ENCODE measurements at places on chromosomes 7 and 10. TPM values are rescaled to one million over a fixed set of nuclear protein-coding genes. Genes with fewer than 3 reads are reported as not detected.

The STEAP1 gene
- polyA plus RNA-seq, result 7.7 TPM

The INPP5F gene
- 20.2 TPM for polyA plus RNA-seq

- DNase-seq, result no peak
- H3K4me1 ChIP-seq, result peaks cover 14% of the 10 kb centered on the region
- H3K4me3 ChIP-seq, result no peak overlapping the region
- H3K36me3 ChIP-seq, result no peaks in the 10 kb centered on the region
- H3K27me3 ChIP-seq, result no peaks in the 10 kb centered on the region
These were observed 36.2 kb upstream of the CHST3 start for GRCh38 chr10:71927776-71928592.

The GJD4 gene
- polyA plus RNA-seq, result not detected

DNA sequence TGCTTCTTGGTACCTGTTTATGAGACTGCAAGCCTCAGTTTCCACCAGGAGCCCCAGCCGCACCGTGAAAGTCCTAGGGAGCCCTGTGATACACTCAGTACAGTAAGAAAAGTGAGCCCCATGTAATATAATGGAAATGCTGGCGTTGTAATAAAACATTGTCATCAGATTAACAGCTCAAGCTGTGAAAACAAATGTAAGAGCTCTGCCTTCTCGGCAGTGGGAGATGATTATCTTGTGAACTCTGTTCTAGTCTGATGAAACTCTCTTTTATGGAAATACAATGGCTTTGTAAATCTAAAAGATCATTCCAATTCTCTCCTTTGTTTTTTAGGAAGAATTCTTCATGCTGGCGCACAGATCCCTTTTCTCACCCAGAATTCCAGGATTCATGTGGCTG, 299.9 kb downstream of the ABCA13 start:
- DNase-seq, result no peak
- no peaks in the 10 kb centered on the region for H3K36me3 ChIP-seq
- H3K4me3 ChIP-seq, result no peak overlapping the region
- H3K27me3 ChIP-seq, result no peaks in the 10 kb centered on the region
- no peak overlapping the region for H3K27ac ChIP-seq

DNA sequence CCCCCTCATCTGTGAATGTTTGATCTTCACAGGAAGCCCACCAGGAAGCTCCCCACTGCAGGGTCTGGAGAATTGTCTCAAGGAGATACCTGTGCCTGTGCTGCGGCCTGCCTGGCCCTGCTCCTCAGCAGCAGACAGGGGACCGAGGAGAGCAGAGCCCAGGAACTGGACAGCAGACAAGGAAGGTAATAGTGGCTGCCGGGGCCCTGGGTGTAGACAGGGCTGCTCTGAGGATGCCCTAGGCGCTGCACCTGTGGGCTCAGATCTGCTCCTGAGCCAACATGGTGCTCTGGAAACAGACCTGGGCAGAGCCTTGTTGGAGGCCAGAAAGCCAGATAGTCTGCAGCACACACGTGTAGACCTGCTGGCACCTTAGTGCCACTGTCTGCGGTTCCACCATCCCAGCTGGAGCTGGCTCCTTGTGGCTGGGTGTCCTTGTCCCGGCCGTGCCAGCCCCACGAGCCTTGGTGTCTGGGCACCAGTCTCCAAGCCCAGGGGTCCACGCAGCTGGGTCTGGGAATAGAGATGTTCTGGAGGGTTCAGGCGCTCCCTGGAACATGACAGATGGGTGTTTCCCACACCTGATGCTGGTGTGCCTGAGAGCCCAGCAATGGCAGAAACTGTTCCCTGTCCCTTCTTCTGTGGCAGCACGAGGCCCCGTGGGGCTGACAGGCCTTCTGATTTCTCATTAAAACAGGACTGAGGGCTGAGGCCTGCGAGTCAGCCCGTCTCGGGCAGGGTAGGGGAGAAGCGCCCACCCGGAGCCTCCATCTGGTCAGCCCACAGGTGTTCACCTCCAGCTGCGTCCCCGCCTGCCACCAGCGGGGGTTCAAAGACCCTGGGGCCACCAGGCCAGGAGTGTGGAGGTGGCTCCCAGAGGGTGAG, 44.7 kb downstream of the ZNF467 start:
- H3K27me3 ChIP-seq, result no peaks in the 10 kb centered on the region
- H3K4me3 ChIP-seq, result no peak overlapping the region
- H3K36me3 ChIP-seq, result peaks cover 42% of the 10 kb centered on the region
- DNase-seq, result no peak
- H3K27ac ChIP-seq, result no peak overlapping the region
- no peaks in the 10 kb centered on the region for H3K4me1 ChIP-seq

DNA sequence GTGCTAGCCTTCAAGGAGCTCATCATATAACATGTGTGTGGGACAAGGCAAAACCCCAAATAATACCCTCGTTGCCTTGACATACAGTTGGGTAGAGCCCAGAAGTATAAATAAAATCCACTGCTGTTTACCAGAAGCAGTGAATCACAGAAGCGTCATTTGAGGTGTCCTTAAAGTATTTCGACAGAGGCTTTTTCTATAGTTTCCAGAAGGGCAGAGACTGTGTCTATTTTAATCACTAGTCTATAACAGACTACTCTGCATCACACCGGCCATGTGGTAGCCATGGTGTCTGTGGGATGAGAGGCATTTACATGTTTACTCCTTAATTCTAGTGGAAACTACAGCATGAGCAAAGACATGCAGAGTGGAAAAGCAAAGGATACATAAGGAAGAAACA, 131.3 kb downstream of the CTTNBP2 start:
- no peaks in the 10 kb centered on the region for H3K36me3 ChIP-seq
- no peak overlapping the region for H3K4me3 ChIP-seq
- no peak for DNase-seq
- no peaks in the 10 kb centered on the region for H3K4me1 ChIP-seq
- H3K27me3 ChIP-seq, result no peaks in the 10 kb centered on the region

- H3K36me3 ChIP-seq, result no peaks in the 10 kb centered on the region
- H3K27ac ChIP-seq, result no peak overlapping the region
- no peaks in the 10 kb centered on the region for H3K27me3 ChIP-seq
- no peak overlapping the region for H3K4me3 ChIP-seq
- H3K4me1 ChIP-seq, result no peaks in the 10 kb centered on the region
These were observed 99.1 kb downstream of the BMPR1A start for GRCh38 chr10:86855513-86855912.

- no peak overlapping the region for H3K27ac ChIP-seq
- H3K4me3 ChIP-seq, result no peak overlapping the region
- H3K4me1 ChIP-seq, result no peaks in the 10 kb centered on the region
- DNase-seq, result no peak
- H3K36me3 ChIP-seq, result no peaks in the 10 kb centered on the region
These were observed 54.9 kb upstream of the TMEM273 start for GRCh38 chr10:49243139-49243538.

The MYL10 gene
- polyA plus RNA-seq, result not detected

The SPDYE2B gene
- not detected for polyA plus RNA-seq

GRCh38 chr7:79608005-79608404, 154.5 kb upstream of the MAGI2 start:
- H3K4me1 ChIP-seq, result no peaks in the 10 kb centered on the region
- DNase-seq, result no peak
- H3K36me3 ChIP-seq, result no peaks in the 10 kb centered on the region
- H3K4me3 ChIP-seq, result no peak overlapping the region
- H3K27ac ChIP-seq, result no peak overlapping the region

The ZNF777 gene
- 5.6 TPM for polyA plus RNA-seq

GRCh38 chr7:41110186-41110585, 592.7 kb downstream of the INHBA start:
- H3K4me1 ChIP-seq, result peaks cover 46% of the 10 kb centered on the region
- peak overlapping the region; percentile 99 for H3K27ac ChIP-seq
- peak; percentile 96 for DNase-seq
- H3K4me3 ChIP-seq, result no peak overlapping the region

The NACAD gene
- polyA plus RNA-seq, result 0.14 TPM

GRCh38 chr10:72267819-72268399, 5.8 kb upstream of the DDIT4 start:
- H3K36me3 ChIP-seq, result no peaks in the 10 kb centered on the region
- H3K27me3 ChIP-seq, result no peaks in the 10 kb centered on the region
- no peak overlapping the region for H3K4me3 ChIP-seq
- no peak for DNase-seq
- H3K4me1 ChIP-seq, result peaks cover 47% of the 10 kb centered on the region
- no peak overlapping the region for H3K27ac ChIP-seq

The SH3PXD2A gene
- 31.0 TPM for polyA plus RNA-seq

- H3K27ac ChIP-seq, result no peak overlapping the region
- no peaks in the 10 kb centered on the region for H3K4me1 ChIP-seq
- H3K27me3 ChIP-seq, result no peaks in the 10 kb centered on the region
- H3K36me3 ChIP-seq, result no peaks in the 10 kb centered on the region
- no peak overlapping the region for H3K4me3 ChIP-seq
These were observed 28.4 kb upstream of the PTER start for GRCh38 chr10:16408379-16408778.

DNA sequence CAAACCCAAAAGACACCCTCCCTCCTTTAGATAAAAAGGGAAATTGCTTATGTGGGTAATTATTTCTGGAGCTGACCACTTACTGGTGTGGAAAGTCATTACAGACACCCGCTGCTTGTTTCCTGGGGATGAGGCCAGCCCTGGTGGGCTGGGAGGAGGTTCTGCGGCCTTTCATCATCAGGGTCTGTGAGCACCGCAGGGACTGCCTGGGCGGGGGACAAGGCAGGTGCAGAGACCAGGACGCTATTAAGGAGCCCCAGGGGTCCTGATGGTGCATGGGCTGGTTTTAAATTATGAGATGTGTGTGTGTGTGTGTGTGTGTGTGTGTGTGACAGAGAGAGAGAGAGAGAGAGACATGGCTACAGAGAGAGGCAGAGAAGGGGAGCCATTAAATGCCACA, 171.2 kb downstream of the DNAJB6 start:
- H3K27me3 ChIP-seq, result no peaks in the 10 kb centered on the region
- no peak overlapping the region for H3K27ac ChIP-seq
- H3K4me3 ChIP-seq, result no peak overlapping the region
- H3K4me1 ChIP-seq, result no peaks in the 10 kb centered on the region

- no peak for DNase-seq
- H3K4me3 ChIP-seq, result no peak overlapping the region
These were observed 2.7 kb upstream of the JCAD start for GRCh38 chr10:30062090-30062489.

DNA sequence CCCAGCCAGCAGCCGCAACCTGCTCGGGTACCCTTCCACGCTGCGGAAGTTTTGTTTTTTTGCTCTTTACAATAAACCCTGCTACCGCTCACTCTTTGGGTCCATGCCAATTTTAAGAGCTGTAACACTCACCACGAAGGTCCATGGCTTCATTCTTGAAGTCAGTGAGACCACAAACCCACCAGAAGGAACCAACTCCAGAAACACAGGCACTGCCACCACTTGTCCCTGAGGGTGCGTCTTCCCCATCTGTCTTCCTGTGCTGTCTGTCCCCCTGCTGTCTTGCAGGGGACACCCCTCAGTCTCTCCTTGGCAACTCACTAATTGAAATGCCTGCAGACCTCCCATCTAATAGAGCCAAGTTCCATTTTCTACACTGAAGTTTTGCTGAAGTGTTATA, 48.5 kb upstream of the RSU1 start:
- H3K36me3 ChIP-seq, result no peaks in the 10 kb centered on the region
- DNase-seq, result no peak
- H3K27ac ChIP-seq, result no peak overlapping the region
- H3K27me3 ChIP-seq, result no peaks in the 10 kb centered on the region
- H3K4me3 ChIP-seq, result no peak overlapping the region

DNA sequence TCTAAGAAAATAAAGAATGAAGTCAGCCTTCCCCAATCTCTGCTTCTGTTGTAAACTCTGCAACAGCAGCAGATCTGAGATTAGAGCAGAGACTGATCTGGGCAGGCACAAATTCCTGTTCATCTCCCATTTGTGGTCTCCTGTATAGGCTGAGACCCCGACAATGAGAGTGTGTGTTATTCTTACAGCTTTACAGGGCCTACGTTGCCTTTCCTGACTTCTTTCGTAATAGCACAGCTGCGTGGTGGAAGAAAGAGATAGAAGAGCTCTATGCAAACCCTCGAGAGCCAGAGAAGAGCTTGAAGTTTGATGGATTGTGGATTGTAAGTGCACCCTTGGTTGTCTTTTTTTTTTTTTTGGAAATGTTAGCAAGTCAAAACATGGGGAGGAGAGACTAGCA, 72.1 kb downstream of the PRSS58 start:
- no peak overlapping the region for H3K27ac ChIP-seq
- H3K4me3 ChIP-seq, result no peak overlapping the region
- no peaks in the 10 kb centered on the region for H3K27me3 ChIP-seq

The FKBP6 gene
- not detected for polyA plus RNA-seq

GRCh38 chr10:8279598-8279997, 225.1 kb downstream of the GATA3 start:
- DNase-seq, result no peak
- no peak overlapping the region for H3K4me3 ChIP-seq
- H3K27me3 ChIP-seq, result no peaks in the 10 kb centered on the region
- no peak overlapping the region for H3K27ac ChIP-seq
- H3K4me1 ChIP-seq, result peaks cover 9% of the 10 kb centered on the region

GRCh38 chr10:124063750-124064603, 29.4 kb downstream of the CHST15 start:
- H3K4me3 ChIP-seq, result no peak overlapping the region
- peaks cover 6% of the 10 kb centered on the region for H3K4me1 ChIP-seq
- peaks cover 10% of the 10 kb centered on the region for H3K36me3 ChIP-seq
- no peak overlapping the region for H3K27ac ChIP-seq
- DNase-seq, result no peak
- no peaks in the 10 kb centered on the region for H3K27me3 ChIP-seq

GRCh38 chr10:88528806-88529570, 54.1 kb downstream of the RNLS start:
- no peak for DNase-seq
- no peak overlapping the region for H3K27ac ChIP-seq
- no peak overlapping the region for H3K4me3 ChIP-seq
- no peaks in the 10 kb centered on the region for H3K4me1 ChIP-seq
- no peaks in the 10 kb centered on the region for H3K36me3 ChIP-seq
- H3K27me3 ChIP-seq, result no peaks in the 10 kb centered on the region

The ANLN gene
- 55.6 TPM for polyA plus RNA-seq

DNA sequence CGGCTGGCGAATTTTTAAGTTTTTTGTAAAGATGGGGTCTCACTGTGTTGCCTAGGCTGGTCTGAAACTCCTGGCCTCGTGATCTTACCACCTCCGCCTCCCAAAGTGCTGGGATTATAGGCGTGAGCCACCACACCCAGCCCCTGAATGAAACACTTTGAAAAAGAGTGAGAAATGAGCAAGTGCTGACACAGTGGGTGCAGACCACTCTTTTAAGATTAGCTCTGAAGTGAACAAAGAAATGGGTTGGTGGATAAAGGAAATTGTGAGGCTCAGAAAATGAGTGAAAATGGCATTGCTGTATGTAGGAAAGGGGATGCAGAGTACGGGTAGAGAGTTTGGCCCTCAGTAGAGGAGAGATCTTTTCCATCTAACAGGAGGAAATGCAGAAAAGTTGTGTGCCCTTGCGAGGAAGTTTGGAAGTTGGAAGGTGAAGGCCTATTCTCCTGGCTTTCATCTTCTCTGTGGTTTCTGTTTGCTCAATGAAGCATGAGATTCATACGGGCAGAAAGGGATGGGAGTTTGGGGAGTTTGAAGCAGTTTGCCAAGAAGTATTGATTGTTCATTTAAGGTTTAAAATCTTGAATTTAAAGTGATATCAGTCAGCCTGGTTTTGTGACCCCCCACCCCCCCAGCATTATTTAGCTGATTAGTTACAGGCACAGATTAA, 11.0 kb downstream of the MAPK8 start:
- H3K36me3 ChIP-seq, result no peaks in the 10 kb centered on the region
- no peak overlapping the region for H3K4me3 ChIP-seq
- DNase-seq, result no peak
- no peak overlapping the region for H3K27ac ChIP-seq
- H3K27me3 ChIP-seq, result no peaks in the 10 kb centered on the region

The EPO gene
- polyA plus RNA-seq, result 0.41 TPM

The CNPY1 gene
- not detected for polyA plus RNA-seq

The ITPRID1 gene
- not detected for polyA plus RNA-seq

GRCh38 chr10:24156686-24157085, 52.3 kb upstream of the KIAA1217 start:
- DNase-seq, result no peak
- no peak overlapping the region for H3K27ac ChIP-seq
- no peaks in the 10 kb centered on the region for H3K27me3 ChIP-seq
- no peak overlapping the region for H3K4me3 ChIP-seq
- H3K36me3 ChIP-seq, result no peaks in the 10 kb centered on the region

Measured in keratinocyte (primary cell).